Esophagus squamous epithelium (tissue), 5 donors: ENCODE measurements at places on chromosomes 12 and 14.

DNA sequence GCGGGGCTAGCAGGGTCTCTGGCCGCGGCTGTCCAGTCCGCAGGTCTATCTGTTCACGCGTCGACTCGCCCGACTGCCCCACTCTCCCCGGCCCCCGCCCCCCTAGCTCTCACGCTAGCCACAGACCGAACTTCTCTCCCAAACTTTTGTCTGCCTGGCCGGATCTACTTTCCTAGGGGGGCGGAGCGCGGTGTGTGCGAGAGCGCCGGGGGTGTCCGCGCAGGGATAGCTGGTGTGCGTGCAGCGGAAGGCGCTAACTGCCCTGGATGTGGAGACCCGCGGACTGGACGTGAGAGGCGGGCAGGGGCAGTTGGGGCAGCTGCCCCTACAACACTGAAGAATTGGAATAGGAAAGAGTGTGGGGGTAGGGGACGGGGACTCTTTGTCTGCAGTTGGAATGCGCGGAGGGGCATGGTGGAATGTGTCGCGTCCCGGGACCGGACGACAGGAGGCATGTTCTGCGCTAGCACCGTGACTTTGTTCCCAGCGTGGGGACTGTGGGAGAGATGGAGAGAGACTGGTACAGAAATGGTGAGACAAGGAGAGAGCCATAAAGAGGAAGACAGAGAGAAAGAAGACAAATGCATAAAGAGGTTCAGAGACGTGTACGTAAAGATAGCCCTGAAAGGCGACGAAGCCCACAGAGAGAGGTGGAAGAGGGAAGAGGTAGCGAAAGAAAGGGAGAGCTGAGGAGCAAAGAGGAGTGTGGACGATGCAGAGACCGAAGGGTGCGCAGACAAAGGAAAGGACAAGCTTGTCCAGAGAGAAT, at the start of gene AJUBA:
AJUBA (minus strand) TSS at position 75 of the 769 bp plus-strand sequence. CDS start 285 bp downstream, outside the sequence.
- DNase-seq = peak; percentile 37

DNA sequence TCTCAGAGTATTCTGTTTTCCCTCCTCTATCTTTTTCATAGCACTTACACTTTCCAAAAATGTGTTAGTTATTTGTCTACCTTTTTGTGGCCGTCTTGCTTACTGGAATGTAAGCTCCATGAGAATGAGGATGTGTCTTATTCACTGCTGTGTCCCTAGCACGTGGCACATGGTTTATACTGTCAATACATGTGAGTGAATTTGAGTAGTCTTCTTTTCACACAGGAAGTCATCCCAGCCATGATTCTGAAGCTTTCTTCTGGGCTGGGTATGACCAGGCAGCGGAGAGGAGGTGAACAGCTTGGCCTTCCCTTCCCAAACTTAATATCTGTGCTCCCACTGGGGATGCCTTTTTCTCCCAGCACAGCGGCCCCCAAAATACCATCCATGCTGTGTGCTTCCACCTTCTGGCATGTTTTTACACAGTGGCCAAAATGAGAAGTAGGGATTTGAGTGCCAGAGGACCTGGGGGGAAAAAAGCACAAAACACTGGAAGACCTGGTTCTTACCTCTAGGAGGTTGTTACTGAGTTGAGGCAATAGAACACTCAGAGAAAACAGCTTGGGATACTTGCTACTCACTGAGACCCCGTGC, 10.3 kb downstream of the PLEKHG3 start:
- no peak for DNase-seq

GRCh38 chr14:61456720-61457119, 135.3 kb downstream of the PRKCH start:
- DNase-seq = no peak

- DNase-seq = no peak
Measured at GRCh38 chr12:120955232-120955631, 23.1 kb upstream of the HNF1A start.

DNA sequence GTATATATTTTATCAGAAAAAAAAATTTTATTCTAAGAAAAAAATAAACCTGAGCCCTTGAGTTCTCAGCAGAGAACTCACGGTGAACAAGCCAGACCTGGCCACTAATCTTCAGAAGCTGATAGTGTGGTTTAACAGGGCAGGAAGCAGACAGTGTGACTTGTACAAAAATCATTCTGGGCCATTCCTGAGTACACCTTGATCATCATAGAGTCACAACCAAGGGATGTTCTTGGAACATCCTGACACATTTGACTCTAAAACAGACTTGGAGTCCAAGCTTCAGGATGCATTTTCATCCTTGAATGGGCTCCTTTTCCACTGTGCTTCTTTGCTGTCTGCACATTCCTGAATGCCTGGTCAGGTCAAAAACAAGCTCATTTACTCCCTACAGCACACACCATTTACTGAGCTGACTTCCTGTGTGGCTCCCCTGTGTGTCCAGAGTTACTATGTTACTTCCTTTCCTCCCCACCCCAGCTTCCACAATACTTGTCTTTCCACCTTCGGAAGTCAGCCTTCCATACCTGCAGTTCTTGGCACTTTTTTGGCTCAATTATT, 112.0 kb downstream of the ANO6 start:
- no peak for DNase-seq

- DNase-seq = no peak
Measured at GRCh38 chr14:22850944-22851764, 14.8 kb downstream of the MMP14 start.

DNA sequence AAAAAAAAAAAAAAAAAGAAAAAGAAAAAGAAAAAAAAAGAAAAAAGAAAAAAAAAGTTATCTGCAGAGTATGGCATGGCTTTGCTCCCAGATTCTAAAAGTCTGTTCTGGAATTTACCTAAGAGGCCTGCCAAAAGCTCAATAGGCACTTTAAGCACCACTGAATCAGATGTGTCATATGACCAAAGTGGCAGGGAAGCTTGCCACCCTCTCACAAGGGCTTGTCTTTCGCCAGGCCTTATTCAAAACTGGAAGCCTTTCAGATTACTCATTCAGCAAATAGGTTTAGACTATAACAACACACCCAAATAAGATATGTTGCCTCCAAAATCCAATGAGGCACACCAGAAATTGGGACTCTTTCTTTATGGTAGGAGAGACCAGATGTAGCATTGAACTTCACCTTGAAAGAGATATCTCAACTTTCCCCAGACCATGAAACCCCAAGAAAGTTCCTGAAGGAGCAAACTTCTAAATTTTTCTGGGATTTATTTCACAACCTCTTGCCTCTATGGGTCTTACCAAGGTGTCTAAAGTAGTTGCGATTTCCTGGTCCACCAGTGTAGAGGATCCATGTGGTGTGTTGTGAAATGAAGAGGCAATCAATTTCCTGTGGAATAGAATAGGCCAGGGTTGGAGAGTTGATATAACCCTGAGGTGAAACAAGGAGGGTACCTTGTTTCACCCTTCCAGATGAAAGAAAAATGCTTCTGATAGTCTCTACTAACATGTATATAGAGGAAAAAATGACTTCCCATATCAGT, 218.8 kb downstream of the DAD1 start:
- DNase-seq = no peak

DNA sequence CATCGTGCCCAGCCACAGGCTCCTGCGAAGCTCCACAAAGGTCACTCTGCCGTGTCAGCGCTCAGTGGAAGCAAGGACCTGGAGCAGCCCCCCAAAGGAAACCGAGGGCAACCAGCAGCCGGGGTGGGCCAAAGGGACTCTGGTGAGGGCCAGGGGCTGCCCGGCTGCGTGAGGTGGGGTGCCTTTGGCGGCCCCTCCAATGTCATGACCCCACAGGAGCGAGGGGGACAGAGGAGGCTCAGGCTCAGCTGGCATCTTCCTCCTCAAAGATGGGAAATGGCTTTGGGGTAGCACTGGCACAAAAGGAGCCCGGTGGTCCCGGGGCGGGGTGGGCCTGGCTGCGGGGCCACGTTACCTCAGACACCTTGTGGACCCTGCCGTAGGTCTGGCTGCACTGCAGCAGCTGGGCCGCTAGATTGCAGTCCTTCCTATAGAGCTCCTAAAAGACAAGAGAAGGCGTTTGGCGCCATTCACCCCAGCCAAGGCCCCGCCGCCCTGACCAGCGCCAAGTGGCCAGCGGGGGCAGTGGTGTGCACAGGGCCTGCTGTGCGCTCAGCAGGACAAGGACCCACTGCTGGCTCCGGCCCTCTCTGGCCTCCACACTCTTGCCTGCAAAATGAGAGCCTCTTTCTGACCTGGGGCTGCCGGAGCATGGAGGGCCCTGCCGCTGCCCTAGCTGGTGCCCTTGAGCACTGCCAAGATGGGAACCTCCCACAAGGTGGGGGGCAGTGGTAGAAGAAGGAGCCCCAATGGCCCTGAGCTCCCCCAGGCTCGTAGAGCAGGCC, 46.9 kb downstream of the BEGAIN start:
- DNase-seq = no peak

- DNase-seq = no peak
Measured at GRCh38 chr12:113070117-113070906, 13.8 kb downstream of the DTX1 start.

DNA sequence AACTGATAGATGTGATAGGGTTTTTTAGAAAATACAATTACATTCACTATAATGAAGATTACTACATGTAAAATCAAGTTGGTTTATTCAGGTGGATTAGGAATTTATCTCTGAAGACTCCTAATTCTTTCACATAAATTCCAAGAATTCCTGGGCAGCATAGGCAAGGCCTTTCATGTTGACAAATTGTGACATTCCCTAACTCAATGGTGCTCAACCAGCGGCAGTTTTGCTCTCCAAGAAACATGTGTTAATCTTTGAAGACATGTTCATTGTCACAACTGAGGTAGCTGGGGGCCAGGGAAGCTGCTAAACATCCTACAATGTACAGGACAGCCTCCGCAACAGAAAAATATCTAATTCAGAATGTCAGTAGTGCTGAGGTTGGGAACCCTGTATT, 46.3 kb downstream of the PTPRQ start:
- DNase-seq = no peak

DNA sequence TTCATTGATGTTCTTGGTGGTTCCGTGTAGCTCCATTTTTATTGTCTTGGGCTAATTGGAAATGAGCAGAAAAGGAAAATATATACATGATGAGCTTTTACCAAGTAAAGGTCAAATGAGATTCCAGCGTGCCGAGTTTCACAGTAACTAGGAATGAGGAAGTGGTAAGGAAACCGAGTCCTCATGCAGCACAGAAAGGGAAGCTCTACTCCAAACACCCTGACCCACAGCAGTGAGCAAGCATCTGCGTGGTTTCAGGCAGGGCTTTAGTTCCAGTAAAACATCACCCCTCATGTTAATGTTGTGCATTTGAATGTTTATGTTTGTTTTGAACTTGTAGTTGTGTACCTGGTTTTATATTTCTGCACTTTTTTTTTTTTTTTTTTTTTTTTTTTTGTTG, 208.0 kb downstream of the SLC41A2 start:
- no peak for DNase-seq

GRCh38 chr14:31070431-31070830, 44.3 kb upstream of the STRN3 start:
- no peak for DNase-seq

DNA sequence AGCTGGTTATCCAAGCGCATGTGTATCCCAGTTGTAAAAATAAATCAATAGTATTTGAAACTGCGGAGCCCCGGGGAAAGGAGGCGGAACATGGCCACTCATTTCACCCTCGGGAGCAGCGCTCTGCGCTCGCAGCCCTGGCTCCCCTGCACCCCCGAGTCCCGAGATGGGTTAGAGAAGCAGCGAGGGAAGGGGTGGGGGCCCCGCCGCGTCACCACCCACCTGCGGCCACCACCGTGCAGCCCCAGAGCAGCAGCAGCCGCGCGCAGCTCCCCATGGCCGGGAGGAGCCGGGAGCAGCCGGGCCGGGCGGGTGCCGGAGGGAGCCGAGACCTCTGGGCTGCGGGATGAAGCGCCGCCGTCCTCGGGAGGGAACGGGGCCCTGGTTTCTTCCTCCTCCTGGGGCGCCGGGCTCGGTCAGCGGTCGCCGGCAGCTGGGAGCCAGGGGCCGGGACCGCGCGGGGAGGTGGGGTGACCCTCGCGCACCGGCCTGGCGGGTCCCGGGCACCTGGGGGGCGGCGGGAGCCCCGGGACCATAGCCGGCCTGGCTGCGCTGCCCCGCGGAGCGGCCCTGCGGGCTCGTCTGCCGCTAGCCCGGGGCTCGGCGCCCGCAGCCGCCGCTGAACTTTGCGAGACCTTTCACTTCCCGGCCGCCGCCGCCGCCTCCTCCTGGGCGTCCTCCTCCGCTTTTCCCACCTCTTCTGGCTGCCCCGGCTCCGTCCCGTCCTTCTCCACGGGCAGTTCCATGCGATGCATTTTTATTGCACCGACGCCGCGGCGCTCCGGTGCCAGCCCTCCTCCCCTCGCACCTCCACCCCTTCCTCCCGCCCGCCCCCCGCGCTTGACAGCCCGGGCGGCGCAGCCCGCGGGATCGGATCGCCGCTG, at the start of gene NTN4:
NTN4 (minus strand) TSS at position 732 of the 884 bp plus-strand sequence; CDS start at position 277, 455 bp downstream.
- no peak for DNase-seq

DNA sequence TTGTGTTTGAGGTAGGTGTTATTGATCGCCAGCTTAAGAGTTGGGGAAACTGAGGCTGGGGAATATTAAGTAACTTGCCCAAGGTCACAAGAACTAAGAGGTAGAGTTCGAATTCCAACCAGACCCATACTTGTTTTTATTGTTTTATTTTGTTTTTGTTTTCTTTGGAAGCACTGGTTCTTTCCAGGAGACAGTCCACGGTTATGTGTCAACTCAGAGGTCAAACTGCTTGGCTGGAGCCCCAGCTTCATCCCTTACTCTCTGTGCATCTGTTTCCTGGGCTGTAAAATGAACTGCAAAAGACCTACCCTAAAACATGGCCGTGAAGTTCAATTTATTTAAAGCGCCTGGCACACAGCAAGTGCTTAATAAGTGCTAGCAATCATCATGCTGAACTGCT, 74.4 kb upstream of the MAP1LC3B2 start:
- DNase-seq = no peak

- DNase-seq = no peak
Measured at GRCh38 chr12:13293096-13293495, 96.6 kb downstream of the EMP1 start.

DNA sequence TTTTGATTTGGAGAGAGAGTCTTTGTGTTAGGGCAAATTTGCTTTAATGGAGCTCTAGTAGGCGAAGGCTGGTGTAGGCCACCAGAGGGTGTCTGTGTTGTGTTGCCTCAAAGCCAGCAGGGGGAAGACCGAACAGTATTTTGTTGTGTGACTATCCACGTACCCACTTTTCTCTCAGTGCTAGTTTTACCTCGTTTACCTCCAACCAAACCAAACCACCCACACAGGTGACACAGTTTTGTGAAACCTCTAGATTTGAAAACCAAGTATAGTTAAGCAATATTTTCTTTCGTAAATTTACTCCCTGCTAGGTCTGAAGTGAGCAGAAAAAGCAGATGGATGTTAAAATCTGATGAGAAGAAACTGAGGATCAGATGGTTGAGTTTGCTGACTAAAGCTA, 36.3 kb upstream of the NPFF start:
- DNase-seq = no peak

GRCh38 chr14:68546839-68547238, 246.0 kb downstream of the ZFP36L1 start:
- DNase-seq = no peak

DNA sequence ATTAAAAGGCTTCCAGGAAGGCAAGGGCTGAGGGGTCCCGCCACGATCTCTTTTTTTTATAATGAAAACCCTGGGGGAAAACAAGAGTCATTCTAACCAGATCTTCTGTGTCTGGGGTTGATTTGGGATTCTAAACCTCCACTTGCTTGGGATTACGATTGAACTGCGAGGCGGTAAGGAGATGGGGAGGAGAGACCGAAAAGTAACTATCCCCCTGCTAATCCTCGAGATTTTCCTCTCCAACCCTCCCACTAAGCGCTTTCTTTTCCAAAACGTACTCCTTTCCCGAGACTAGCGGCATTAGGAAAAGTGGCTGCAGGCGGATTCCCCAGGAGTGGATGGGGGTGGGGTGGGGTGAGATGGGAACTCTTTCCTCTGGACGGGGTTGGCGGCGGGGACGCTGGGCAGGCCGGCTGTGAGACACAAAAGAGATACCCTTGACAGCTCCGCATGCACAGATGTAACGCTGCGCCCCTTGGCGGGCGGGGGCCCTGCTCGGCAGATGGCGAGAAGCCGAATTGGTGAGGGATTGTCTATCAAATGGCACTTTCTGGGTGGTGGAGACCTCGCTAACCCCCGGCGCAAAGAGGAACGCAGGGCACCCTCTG, 830 bp upstream of the SRRM4 start:
- no peak for DNase-seq
